ENCODE measurements at places on chromosomes 5 and 9. TPM values are rescaled to one million over a fixed set of nuclear protein-coding genes. Genes with fewer than 3 reads are reported as not detected.

C9orf50 gene
- total RNA-seq = not detected

ACTBL2 gene
- not detected for total RNA-seq

MTAP gene
- total RNA-seq = 55.3 TPM

DNA sequence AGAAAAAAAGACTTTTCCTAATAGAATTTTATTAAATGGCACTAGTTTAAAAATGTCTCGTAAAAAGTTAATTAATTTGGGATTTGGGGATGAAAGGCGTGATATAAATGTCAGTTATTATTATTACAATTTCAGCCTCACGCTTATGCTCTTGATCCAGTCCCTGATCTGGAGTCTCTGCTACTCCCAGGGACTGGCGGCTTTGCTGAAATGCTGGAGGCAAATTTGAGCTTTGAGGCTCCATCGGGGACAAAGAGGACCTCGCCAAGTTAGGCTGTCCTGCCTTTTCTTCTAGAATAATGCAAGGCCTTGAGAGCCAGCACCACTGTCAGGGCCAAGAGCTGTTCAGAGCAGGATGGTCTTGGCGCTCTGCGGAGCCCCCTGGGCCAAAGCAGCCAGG, 69.7 kb downstream of the ZNF618 start:
- no peak for DNase-seq
